Stimulated activated CD8-positive, alpha-beta memory T cell treated with anti-CD3 and anti-CD28 coated beads, Interleukin-15, amount 100 ng/mL, for 4 hours (primary cell): ENCODE measurements at places on chromosomes 3 and 15.

DNA sequence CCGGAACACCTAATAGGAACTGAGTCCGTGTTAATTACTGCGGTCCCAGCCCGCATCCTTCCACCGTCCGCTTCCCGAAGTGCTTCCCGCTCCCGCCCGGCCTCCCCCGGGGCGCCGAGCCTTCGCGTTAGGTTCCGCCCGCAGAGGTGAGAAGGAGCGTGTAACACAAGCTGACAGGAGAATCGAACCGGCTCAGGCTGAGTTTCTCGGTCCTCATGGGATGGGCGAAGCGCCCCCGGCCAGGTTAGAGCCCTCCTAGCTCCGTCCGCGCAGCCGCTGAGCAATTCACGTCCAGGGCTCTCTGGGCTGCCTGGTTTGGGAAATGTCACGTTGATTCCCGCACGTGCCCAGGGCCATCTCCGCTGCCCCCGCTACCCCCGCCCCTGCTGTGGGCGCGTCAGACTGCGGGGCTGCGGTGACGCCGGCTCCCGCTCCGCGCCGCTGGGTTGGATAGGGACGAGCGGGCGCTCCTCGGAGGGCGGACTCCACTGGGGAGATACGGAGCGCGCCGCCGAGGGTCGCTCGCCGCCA is 954 bp downstream of the CLDN11 start:
- DNase-seq, result no peak

DNA sequence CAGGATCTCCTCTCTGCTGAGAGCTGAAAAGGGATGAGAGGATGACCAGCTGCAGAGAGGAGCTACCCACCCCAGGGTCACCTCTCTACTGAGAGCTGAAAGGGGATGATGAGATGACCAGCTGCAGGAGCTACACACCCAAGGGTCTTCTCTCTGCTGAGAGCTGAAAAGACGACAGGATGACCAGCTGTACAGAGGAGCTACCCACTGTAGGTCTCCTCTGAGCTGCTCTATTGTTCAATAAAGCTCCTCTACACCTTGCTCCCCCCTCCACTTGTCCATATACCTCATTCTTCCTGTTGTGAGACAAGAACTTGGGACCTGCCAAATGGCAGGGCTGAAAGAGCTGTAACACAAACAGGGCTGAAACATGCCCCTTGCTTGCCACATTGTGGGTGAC is 149.9 kb downstream of the FMN1 start:
- no peak for DNase-seq

DNA sequence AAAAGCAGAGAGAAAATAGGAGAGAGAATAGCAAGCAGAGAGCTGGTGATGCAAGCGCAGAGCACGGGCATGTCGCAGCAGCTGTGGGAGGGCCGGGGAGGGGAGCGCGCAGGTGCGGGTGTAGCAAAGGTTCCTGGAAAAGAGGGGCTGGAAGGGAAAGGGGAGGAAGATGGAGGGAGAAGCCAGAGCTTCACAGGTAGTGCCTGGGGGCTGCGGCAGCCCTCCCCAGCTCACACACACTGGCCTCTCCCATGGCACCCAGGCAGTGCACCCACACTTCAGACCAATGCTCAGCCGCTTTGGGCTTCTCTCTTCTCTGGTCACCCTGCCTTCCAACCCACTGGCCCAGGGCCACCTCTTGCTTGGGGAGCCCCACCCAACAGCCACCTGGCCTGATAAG is 72.1 kb downstream of the ADAMTS7 start:
- DNase-seq, result no peak

GRCh38 chr15:63350178-63350621 is 31.4 kb downstream of the CA12 start:
- DNase-seq, result no peak

GRCh38 chr3:4906107-4906621 is 73.1 kb upstream of the BHLHE40 start:
- DNase-seq, result no peak

DNA sequence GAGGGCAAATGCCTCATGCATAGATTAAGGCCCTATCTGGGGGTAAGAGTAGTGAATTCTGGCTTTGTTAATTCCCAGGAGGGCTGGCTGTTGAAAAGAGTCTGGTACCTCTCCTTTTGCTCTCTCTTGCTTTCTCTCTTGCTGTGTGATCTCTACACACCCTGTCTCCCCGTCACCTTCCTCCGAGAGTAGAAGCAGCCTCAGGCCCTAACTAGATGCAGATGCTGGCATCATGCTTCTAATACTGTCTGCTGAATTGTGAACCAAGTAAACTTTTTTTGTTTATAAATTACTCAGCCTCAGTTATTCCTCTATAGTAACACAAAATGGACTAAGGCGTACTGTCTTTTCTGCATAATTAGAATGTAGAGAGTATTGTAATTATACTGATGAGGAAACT is 908.1 kb downstream of the DIPK2A start:
- no peak for DNase-seq

DNA sequence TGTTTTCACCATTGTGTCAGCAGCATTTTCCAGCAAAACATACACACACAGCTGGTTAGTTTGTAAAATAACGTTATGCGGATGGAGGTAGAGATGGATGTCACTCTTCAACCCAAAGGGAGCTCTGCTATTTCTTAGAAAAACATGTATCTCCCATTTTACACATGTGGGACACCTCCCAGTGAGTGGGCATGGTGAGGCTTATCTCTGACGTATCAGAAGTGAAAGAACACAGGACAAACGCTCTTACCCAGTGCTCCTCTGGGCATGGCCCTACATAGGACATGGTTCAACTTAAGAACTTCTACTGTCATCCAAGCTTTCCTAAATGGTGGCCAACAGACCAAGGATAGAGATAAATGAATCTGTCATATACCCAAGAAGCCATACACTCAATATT is 2.1 kb downstream of the FAM240A start:
- no peak for DNase-seq

- DNase-seq, result no peak
Measured at GRCh38 chr3:157175691-157176507, 16.0 kb upstream of the CCNL1 start.

DNA sequence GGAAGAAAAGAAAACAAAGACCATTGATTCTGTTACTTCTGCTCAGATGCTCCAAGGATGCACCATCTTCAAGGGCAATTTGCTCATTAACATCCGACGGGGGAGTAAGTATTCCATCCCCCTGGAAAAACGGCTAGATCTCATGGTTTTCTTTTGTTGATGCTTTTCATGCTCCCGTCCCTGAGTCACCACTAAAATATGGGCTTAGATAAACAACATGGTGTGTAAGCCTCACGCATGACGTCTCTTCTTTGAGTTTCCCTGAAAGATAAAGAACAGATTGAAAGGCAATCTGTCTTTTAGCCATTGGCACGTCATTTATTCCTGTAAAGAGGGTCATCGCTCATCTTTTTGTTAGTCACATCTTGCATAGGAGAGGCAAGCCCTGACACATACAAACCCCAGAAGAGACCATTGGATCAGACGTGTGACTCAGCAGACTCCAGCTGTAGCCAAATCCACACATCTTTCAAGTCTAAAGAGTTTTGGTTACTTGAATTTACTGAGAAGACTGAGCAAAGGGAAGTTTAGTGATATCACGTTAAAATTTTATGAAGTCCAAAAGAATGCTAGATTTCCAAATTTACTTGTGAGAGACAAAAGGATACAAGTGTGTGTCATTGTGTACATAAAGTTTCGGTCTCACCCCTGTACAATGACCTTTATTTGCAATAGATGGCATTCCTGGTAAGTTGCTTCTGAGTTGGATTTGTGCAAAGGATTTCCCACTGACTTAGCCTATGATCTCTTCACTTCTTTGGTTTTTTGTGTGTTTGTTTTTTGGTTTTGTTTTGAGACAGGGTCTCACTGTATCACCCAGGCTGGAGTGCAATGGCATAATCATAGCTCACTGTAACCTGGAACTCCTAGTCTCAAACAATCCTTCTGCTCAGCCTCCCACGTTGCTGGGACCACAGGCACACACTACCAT is 110.5 kb downstream of the PGPEP1L start:
- no peak for DNase-seq

DNA sequence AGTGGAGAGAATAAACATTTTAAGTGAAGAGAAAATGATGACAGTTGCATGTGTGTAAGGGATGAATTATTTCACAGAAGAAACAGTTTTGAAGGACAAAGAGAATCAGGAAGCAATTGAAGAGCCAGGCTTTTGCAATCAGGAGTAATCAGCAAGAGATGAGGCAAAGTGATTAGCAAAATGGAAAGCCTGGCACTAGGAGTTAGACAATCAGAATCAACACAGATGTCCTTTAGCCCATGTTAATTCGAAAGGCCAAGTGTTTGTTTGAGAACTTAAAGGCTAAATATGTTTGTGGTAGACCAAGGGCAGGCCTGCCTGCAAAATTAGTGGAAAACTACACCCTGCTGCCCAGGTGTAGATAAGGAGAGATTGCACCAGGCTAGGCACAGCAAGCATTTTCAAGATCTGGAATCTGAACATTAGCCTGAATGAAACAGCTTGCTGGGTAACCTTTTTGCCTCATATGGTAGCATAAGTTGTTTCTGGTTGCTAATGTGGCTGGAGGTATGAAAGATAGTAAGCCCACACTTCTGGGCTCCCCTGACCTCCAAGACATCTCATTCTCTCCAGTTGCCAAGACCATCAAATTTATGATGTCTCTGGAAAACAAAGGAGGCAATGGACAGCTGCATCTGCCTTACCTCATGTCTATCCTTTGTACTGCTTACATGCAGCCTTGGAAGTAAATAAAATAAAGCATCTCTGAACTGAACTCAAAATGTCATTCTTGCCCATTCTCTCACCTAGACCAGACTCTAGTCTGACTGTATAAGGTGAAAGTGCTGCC is 22.0 kb upstream of the LEKR1 start:
- no peak for DNase-seq

DNA sequence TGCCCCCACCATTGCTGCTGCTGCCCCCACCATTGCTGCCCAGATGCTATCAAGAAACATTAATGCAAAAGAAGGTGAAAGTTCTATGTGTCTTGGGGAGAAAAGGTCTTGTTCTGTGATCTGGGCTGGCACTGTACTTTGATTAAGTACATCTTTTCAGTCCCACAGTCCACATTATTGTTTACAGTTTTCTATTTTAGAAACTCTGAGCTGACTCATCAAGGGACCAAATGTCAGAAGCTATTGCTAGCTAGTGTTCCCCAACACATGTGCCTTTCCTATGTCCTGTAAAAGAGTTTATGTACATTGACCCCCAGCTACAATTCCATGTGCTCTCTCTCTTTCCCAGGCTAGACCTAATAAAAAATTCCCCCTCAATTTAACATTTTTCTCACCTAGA is 264.7 kb upstream of the NECTIN3 start:
- DNase-seq, result no peak

DNA sequence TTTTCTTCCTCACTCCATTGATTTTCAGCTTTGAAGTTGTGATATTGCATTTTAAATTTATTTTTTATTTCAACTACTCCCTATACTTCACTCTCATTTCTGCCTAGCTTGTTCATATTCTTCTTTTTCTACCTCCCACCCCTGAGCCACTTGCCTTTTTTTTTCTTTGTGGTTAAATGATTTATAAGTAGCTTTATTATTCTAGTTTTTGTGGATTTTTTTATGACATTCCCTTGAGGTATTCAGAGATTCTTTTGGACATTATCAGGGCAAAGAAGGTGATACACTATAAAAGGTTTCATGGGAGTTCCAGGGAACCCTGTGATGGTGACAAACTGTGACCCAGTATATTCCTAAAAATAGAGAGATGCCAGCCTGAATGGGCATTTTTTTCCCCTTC is 3.3 kb downstream of the C15orf61 start:
- no peak for DNase-seq

GRCh38 chr3:191688756-191689433 is 227.9 kb downstream of the PYDC2 start:
- no peak for DNase-seq

DNA sequence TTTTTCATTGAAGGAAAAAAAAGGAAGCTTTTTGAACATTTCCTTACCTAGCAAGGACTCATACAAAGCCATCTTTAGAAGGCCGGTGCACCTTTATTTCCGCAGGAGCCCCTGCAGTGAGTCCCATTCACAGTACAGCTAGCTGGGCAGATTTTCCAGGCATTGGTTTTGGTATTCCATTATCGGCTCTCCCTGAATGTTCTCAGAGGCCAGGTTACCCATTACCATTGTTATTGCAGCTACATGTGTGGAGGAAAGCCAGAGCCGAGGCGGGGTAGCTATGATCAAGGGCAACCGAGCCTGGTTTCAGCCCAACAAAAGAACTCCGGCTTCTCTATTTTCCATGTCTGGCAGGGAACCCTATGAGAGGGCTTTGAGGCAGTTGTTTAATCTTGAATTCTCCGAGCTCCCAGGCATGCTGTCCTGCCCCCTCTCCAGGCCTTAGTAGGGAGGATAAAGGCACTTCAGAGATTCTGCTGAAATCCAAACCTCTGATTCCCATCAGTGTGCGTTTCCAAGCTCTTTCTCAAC is 100.3 kb downstream of the LRRK1 start:
- no peak for DNase-seq

DNA sequence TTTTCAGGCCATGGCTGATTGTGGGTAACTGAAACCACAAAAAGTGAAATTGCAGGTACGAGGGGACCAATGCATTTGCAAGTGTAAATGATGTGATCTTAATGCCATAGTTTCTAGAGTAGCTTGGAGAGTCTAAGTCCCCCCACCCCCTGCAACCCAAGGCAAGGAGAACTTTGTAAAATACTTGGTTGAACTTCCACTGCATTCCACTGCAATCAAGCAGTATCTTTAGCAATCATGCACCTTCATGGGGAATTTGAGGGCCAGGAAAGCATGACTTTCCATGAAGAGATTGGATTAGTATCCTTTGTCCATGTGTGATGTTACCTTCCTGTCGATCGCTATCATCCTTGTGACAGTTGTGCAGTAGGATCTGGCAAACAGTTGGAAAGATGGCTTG is 11.4 kb upstream of the CYP8B1 start:
- DNase-seq, result no peak

DNA sequence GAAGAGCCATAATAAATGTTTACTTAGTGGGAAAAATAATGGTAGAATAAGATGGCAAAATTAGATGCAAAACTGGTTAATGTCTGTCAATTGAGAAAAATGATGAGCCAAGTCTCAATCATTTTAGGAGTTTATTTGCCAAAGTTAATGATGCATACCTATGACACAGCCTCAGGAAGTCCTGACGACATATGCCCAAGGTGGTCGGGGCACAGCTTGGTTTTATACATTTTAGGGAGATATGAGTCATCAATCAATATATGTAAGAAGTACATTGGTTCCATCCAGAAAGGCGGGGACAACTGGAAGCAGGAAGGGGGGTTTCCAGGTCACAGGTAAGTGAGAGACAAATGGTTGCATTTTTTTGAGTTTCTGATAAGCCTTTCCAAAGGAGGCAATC is 31.5 kb downstream of the CLEC3B start:
- no peak for DNase-seq

GRCh38 chr3:59866076-59866475 is 816.3 kb upstream of the CFAP20DC start:
- DNase-seq, result no peak

- no peak for DNase-seq
Measured at GRCh38 chr3:155495387-155495786, 201.9 kb upstream of the STRIT1 start.

GRCh38 chr15:60727661-60728060 is 248.7 kb upstream of the ICE2 start:
- DNase-seq, result no peak
